ENCODE measurements at places on chromosomes 1 and 21.

GRCh38 chr21:17699524-17700189, 87.0 kb upstream of the BTG3 start:
- no peak for DNase-seq

DNA sequence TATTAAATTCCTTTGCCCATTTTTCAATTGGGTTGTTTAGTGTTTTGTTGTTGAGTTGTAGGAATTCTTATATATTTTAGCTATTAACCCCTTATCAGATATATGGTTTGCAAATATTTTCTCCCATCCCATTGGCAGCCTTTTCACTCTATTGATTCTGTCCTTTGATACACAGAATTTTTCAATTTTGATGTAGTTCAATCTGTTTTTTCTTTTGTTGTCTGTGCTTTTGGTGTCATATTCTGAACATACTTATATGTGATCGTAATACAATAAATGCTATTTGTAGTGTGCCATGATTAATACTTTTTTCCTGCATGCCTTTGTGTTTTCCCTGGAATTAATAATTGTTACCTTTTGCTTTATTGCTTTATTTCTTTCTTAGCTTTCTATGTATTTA, 7.8 kb upstream of the LRP8 start:
- no peak for DNase-seq

DNA sequence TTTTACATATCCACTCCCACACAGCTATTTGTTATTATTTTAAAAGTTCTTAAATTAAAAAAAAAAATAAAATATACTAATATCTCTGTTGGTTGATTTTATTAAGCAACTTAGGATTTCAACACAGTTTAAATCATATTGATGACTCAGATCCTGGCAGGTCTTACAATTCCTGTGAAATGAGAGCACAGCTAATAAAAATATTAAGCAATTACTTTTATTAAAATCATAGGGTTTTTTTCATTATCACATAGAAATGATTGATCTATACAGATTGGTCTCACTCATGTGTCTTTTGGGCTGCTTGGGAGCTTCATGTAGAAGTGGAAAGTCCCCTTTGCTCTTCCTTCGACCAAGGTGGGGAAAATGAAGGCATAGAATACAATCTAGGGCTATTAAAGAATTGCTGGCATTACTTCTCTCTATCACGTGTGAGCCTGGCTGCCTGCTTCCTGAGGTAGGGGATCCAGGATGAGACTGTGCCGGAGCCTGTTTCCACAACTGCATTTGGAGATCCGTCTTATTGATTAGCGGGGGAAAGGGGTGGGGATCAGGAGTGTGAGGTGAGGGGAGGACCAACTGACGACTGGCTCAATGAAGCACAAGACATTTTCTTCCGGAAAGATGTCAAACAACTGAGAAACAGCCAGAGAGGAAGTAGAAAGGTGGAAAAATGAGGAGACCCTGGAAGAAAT, 858.0 kb downstream of the USP25 start:
- no peak for DNase-seq

GRCh38 chr21:21997390-21998333, 999.5 kb downstream of the NCAM2 start:
- no peak for DNase-seq

GRCh38 chr1:109816975-109817535, 53.3 kb upstream of the EPS8L3 start:
- DNase-seq, result no peak

GRCh38 chr1:172647110-172647564, 11.8 kb upstream of the FASLG start:
- DNase-seq, result peak; percentile 43

GRCh38 chr1:155892796-155893195, 18.4 kb downstream of the RIT1 start:
- DNase-seq, result no peak

- DNase-seq, result no peak
Measured at GRCh38 chr1:51954783-51955182, 35.7 kb downstream of the RAB3B start.

DNA sequence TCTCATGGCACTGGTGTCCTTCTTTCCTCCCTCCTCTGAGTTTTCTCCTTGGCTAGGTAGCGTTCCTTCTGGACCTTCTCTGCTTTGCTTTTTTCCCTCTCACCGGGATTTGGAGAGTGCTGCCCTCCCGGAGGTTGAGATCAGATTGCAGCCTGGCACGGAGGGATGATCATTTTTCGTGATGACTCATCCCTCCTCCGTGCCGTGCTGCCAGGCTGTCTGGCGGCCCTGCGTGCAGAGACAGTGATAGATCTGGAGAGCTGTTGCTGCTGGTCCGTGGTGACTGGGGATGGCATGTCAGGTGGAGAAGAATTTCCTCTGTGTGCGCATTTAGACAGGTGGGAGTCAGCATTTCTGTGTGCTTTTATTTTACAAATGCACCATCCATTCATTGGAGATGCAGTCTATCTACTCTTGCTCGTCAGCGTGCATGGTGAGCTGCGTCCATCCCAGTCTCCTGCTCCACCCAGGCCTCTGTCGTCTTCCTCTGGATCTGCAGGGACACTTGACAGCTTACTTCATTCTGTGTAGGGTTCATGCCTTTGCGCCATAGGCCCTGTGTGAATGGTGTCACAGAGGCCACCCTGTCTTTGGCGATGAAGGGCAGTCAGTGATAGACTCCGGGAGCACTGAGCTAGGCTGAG, 104.4 kb downstream of the PCBP3 start:
- DNase-seq, result no peak

DNA sequence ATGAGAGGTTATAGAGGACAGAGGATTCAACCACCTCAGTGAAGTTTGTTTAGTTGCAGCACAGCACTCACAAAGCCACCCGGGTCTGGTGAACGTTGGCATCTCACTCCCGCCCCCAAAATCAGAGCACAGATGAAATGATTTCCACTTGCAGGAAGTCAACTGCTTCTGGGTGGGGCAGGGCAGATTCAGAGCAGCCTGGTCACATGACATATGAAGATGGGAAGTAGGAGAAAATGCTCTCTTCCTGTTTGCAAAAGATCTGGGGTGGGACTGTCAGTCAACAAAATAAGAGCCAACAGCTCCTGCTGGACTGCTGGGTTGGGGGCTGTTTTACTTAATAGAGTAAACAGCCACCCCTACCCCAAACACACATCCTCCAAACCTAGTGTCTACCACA, 43.2 kb downstream of the LRRC71 start:
- DNase-seq, result peak; percentile 51

- no peak for DNase-seq
Measured at GRCh38 chr1:156969496-156969895, 49.1 kb downstream of the LRRC71 start.

GRCh38 chr1:13965770-13966398, 265.9 kb downstream of the PRDM2 start:
- no peak for DNase-seq

DNA sequence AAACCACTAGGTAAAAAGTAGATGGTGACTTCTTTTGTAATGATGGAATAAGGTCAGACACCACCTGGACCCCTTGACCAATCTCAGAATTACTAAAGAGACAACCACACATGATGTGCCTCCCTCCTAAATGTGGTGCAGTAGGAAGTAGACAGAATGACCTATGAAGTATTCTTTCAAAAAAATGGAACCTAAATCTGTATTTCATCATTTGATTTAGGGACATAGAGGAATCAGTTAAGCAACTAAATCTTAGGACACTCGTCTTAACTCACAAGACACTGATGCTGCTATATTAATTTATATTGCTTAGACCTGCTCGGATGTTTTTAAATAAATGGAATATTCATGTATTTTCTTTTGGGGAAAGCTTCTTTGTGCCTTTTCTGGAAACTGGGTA, 80.9 kb upstream of the IRF2BP2 start:
- DNase-seq, result no peak

- DNase-seq, result no peak
Measured at GRCh38 chr1:88169139-88169538, 514.9 kb upstream of the PKN2 start.

DNA sequence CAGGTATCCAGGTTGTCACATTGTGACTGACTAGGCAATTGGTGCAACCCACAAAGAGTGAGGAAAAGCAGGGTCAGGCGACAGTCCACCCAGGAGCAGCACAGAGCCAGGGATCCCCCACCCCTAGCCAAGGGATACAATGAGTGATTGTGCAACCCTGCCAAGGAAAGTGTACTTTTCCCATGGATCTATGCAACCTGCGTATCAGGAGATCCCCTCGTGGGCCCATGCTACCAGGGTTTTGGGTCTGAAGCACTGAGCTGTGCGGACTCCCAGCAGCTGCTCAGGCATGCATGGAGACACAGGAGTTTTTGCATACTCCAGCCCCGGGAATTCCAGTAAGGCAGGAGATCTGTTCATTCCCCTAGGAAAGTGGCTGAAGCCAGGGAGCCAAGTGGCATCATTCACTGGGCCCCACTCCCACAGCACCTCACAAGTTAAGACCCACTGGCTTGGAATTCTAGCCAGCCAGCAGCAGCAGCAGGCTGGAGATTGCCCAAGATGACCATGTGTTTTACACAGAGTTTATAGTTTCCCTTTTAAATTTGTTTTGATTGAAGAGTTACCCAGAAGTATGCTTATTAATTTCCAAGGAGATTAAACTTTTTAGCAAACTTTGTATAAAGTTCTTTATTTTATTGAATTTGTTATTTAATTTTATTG, 136.0 kb downstream of the LTN1 start:
- DNase-seq, result no peak

- DNase-seq, result no peak
Measured at GRCh38 chr1:173276922-173277800, 70.0 kb upstream of the TNFSF4 start.

- no peak for DNase-seq
Measured at GRCh38 chr1:52660807-52661206, 27.8 kb downstream of the SHISAL2A start.

DNA sequence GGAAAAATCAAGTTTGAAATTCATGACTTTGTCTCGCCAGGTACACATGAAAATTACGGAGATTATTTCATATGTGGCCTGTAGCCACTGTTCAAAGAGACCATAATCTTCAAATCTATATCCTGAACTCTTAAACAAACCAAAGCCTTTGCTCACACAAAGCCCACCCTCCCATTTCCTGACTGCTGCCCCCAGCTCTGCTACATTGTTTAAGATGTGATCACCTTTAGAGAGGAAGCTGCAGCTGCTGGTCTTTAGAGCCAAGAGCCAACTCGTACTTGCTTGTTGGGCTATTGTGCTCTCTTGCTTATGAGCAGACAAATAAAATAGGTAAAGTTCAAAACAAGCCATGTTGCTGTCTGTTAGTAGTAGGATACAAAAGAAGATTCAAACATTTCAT, 71.9 kb downstream of the DTL start:
- no peak for DNase-seq

- DNase-seq, result no peak
Measured at GRCh38 chr1:8142955-8143629, 117.0 kb upstream of the ERRFI1 start.

GRCh38 chr21:33750017-33750416, 107.7 kb downstream of the ITSN1 start:
- DNase-seq, result no peak

- DNase-seq, result no peak
Measured at GRCh38 chr1:147046189-147046862, 108.2 kb downstream of the NBPF12 start.

DNA sequence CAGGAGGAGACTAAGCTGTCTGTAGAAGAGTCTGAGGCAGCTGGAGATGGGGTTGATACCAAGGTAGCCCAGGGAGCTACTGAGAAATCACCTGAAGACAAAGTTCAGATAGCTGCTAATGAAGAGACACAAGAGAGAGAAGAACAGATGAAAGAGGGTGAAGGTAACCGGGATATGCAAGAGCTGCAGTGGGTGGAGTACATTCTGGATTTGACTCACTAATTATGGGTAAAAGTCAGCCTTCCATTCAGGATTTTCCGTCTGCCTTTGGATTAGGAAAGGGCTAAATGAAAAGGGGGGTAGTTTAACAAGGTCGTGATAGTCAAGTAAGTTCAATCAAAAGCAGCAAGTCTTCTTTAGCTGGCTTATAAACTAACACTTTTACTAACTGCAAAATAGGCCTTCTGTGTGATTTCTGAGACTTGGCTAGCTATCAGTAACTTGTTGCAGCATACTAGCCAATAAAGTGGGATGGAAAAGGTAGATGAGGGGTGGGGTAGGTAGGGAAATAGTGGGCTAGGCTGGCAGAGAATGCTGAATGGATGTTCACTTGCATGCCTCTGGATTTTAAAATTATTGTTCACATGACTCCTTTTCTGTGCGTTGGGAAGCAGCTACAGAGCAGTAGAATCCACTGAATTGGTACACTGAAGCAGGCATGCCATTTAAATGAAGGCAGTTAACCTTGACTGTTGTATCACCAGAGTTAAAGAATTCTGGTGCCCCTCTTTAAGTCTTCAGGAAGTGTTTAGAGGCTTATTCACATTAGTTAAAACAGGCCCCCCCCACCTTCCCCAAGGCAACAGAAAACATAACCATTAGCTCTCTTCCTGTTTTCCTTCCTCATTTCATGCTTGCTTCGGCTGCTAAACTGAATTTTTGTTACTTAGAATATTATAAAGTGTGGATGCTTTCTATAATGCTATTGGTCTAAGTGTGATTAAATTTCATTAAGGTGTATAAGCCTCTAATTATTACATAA, 15.4 kb downstream of the CCDC17 start:
- no peak for DNase-seq

DNA sequence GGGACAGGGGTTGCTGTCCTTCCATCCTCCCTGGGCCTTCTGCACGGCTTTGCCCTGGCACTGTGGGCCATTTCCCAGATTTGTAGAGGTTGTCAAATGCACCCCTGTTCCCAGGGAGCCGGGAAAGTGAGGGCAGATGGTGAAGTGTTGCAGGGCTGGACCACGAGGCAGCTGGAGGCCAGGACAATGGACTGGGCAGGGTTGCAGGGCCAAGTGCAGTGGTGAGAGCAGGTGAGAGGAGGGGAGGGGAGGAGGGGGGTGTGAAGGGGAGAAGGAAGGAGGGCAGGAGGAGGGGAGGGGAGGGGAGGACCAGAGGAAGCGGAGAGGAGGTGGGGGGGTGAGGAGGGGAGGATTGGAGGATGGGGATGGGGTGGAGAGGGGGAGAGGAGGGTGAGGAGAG, 443.9 kb downstream of the CAMTA1 start:
- no peak for DNase-seq

DNA sequence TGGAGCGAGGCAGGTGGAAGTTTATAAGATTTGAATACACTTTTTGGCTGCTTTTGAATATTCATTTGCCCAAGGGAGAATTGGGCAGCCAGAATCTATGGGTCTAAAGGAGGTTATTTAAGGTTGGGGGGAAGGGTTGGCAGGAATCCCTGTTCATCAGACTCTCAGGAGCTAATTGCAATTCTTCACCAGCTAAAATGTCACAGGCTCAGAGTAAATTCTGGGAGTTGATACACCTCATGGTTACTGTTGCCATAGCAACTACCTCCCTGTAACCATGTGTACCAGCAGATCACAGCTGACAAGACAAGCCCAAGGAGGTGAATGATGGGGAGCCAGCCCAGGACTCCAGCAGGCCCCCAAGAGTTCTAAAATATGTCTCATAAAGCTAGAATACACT, 75.5 kb downstream of the CAMK2N1 start:
- no peak for DNase-seq

DNA sequence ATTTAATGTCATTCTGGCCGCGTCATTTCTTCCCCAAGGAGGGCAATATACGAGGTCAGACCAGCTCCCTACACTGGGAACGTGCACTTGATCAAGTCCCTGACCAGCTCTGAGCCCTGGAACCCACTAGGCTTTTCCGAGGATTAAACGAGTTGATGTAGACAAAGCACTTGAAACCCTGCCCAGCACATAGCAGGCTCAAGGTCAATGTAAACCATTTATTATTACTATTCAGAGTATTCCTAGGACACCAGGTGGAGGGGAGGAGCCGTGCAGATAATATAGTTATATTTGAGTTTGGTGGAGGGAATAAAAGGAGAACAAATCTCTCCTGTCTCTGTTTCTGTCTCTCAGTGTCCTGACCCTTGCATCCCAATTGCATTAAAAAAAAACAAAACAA, 174.1 kb upstream of the IGSF21 start:
- DNase-seq, result no peak

GRCh38 chr21:25107708-25108107, 499.6 kb downstream of the MRPL39 start:
- DNase-seq, result no peak
